ENCODE measurements at places on chromosomes 5 and 9.

GRCh38 chr5:134289509-134290113 lies 63.7 kb upstream of the PPP2CA start:
- peak; percentile 50 for DNase-seq

DNA sequence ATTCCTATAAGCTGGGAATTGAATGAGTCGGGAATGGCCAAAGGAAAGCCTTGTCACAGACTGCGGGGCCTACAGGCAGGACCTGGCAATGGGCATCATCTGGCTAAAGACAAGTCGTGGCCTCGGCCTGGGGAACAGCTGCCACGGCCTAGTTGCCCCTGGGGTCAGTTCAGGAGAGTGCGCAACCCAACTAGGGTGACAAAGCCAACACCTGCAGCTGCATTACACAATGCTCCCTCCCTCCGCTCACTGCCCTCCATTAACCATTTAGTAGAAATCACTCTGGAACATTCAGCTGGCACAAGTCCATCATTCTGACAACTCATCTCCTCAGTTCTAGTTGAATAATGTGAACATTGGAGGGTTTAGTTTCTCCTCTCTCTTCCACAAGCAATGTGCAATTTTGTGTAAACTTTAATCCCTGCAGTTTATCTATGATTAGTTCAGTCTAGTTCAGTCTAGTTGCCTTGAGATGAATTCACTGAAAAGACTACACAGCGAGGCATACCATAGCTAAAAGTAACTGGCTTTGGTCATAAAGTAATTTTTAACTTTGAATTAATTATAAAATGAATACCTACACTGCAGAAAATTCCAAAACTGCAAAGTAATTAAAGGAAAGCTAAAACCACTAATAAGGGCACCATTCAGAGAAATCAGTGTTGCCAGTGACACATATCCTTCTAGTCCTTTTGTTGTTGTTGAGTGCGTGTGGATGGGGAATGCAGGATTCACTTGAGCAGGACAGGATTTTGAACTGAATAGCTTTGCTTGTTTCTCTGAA lies 5.1 kb downstream of the GLDC start:
- no peak for DNase-seq

DNA sequence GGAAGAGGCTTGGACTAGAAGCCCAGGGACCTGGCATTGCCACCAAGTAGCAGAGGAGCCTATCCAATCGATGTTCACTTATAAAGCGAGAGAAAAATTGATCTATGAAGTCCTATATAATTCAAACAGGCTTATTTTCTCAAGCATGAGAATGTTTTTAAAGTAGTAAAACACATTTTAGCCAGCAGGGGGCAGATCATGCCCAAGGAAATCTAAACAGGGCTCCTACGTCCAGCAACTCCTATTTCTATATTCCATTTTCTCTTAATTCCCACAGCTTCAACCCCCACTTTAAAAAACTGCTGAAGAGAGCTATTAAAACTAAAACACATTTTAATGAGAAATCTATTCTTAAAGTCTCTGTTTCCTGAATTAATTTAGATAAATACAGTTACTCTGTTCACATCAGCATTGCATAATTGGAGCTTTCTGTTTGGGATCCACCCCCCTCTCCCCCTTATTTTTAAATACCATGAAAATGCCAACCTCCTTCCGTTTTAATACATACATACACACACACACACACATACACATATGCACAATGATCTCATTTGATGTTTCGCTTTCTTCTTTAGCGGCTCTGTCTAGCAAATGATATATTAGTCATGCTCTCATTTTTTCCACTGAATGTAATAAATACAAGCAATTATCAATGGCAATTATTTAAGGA lies 144.9 kb downstream of the MYO10 start:
- peak; percentile 28 for DNase-seq

DNA sequence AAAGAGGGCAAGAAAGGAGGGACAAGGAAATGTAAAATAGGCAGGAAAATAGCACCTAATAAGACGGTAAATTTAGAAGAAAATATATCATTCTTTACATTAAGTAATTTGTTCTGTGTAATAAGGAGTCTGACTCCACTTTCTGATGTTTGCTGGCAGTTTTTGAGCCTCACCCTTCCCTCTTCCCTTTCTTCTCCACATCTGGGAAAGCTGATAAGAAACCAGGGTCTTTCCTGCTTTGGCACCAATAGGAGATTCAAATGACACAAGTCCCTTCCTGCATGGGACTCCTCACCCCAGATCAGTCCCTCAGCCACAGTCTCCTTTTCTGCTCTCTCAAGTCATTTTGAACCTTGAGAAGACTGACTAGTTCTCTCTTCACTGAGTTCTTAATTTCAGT lies 31.2 kb upstream of the LECT2 start:
- no peak for DNase-seq

DNA sequence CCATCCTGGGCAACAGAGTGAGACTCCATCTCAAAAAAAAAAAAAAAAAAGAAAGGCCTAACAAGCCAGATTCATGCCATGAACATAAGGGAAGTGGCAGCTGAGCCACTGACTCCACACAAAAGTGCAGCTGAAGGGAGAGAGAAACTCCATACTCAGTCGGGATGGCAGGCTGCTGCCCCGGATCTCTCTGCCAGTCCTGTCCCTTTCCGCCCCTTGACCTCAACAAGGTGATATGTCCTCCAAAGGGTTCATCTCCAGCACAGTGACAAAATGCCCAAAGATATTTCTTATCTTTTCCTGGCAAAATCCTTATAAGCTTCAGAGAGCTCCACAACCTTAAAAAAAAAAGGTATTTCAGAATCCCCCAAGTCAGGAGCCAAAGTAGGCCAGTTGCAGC lies 52.6 kb downstream of the ABCA1 start:
- DNase-seq = no peak

DNA sequence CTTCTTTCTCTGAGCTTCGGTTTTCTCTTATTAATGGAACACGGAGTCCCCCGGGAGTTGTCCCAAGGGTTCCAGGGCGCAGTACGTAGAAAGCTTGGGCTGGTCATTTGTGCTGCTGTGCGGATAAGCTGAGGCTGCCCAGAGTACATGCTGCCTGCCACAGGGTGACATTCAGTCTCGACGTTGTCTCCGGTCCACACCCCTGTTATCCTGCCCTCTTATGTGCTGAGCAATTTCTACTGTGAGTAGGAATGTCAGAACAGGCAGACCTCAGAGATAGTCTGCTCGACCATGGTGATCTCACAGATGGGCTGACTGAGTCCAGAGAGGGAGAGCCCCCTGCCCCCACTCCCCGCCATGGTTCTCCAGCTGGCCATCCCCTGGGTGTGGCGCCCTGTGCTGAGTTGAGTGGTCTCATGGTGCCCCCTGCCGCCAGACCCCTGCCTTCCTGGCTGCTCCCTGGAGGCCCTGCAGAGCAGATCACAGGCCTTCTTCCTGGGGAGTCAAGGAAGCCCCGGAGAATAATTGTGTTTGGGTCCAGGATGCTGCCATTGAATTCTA lies 124.0 kb downstream of the RGS3 start:
- DNase-seq = no peak

DNA sequence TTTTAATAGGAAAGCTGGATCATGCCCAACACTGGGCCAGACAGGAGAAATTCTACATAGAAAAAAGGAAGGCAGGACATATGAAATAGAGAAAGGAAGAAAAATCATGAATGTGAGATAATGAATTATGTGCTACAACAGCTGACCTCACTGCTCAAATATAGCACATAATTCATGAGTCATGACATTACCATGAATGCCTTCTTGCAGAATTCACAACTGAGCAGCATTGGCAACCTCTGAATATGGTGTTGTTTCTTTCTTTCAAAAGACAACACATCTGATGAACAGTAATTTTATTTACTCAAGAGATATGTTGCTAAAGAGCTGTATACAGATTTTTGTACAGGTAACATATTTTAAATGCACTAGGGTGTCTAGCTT lies 34.4 kb downstream of the APBA1 start:
- no peak for DNase-seq

DNA sequence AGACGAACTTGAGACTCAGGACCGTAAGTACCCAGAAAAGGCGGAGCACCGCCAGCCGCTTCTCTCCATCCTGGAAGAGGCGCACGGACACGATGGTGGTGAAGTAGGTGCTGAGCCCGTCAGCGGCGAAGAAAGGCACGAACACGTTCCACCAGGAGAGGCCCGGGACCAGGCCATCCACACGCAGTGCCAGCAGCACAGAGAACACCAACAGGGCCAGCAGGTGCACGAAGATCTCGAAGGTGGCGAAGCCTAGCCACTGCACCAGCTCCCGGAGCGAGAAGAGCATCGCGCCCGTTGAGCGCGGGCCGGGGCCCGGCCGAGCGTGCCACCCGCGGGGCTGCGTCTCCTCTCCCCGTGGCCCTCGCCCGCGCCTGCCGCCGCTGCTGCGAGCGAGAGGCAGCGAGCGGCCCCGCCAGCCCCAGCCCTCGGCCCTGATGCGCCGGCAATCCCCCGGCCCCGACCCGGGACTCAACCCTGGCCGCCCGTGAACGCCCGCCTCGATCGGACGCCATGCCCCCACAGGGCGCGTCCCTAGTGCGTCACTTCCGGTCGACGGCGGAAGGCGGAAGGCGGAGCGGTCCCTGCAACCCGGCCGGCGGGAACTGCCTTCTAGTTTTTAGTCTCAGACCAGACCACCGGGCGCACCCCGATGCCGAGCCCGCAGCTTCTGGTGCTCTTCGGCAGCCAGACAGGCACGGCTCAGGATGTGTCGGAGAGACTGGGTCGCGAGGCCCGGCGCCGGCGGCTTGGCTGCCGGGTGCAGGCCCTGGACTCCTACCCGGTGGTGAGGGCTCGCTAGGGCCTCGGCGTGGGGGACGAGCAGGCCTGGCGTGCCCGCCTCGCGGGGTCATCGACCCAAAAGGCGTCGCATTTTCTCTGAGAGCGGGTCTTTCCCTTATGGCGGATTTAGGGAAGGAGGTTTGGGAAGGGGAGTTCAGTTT lies at the start of the genes NDOR1 and TMEM203:
Gene NDOR1, plus strand, starts transcription at position 575 of the 944 bp plus-strand sequence. Its CDS starts 78 bp downstream, at position 653.
Gene TMEM203, minus strand, starts transcription at position 523 of the 944 bp plus-strand sequence. Its CDS starts 234 bp downstream, at position 289.
- DNase-seq = peak; percentile 96

DNA sequence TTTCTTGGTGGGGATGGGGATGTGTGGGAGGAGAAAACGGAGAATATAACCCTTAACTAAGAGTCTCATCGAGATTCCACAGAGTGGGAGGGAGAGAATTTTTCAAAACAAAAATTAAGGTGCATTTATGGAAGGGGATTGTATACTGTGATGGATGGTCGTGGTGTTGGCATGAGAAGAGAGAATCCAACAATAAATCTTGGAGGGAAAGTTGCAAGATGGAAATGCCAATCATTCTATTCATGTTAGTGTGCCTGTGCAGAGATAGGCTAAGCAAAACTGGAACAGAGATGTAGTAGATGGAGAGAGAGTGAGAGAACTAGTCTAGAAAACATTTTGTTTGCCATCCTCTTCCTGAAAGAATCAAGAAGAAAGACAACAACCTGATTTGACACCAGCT lies 613.1 kb downstream of the EBF1 start:
- DNase-seq = no peak

DNA sequence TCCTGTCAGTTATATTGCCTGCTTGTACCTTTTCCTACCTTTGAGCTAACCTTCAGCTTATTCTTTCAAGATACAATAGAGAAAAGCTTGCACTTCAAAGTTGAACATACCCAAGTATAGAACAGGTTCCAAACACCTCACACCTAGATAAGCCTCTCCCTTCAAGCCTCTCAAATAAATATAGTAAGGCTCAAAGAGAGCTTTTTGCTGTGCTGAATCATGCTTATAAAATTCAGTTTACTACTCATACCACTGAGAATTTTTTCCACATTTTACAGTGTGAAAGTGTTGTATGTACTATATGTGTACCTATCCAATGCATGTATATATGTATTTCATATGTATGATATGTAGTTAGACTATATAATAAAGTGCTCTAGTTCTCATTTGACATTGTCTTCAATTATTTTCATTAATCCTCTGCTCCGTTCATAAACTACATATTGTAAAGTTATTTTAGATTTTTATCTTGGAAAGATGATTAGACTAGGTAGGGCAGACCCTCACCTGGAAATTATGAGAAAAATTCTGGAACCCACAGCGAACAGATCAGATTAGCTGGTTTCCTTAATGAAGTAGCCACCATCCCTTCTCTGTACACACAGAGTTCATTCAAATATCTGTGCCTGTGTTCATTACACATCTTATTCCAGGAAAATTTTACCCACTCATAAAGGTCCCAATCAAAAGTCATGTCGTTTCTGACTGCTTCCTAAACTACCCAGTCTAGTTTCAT lies 149.2 kb upstream of the RGMB start:
- DNase-seq = no peak

DNA sequence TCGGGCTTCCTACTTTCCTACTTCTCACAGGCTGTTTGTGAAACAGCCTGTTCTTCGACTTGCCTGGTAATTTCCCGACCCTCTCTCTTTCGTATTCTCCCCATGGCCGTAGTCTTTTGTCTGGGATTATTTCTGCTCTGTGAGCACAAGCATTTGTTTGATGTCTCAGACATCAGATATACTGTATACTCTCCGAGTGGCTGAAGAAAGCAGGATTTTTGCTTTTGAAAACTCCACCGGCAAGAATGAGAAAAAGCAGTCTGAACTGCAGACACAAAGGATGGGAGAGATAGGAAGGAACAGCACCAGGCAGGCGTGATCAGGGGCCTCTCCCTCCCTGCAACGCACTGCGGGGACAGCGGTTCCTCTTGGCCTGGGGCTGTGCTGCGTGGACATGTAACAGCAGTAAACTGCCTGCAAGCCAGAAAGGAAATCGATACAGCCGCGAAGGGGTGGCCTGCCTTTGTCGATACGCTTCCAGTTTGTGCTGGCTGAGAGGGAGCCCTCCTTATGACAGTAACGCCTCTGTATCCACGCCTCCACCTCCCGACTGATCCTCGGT lies 313.9 kb upstream of the TLE4 start:
- DNase-seq = no peak

DNA sequence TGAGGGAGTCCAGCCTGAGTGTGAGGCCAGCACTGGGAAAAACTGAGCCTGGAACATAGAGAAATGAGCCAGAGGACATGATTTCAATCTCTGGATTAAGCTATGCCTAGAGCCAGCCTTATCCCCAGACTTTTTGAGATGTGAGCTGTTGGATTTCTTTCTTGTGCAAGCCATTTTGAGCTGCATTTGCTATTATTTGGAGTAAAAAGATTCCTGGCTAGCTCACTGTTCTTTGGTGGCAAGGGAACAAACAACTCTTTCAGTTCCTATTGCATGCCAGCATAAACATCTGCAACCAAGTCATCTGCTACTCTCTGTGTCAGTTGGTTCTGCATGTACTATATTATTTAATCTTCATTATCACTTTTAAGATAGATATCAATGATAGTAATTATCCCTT lies 70.1 kb upstream of the MAN2A1 start:
- DNase-seq = no peak

- DNase-seq = no peak
Observed at GRCh38 chr9:21854594-21854993, 52.2 kb downstream of the MTAP start.

- DNase-seq = no peak
Observed at GRCh38 chr5:95778713-95779436, 43.7 kb downstream of the GLRX start.
